ENCODE measurements at places on chromosomes 11 and 22. TPM values are rescaled to one million over a fixed set of nuclear protein-coding genes. Genes with fewer than 3 reads are reported as not detected.
A peak's percentile ranks its signal among the peaks of the same experiment; 100 is the strongest.

GRCh38 chr11:9717719-9718118 lies 53.8 kb downstream of the SWAP70 start:
- no peaks in the 10 kb centered on the region for H3K27me3 ChIP-seq
- DNase-seq, result no peak
- H3K4me3 ChIP-seq, result no peak overlapping the region
- H3K36me3 ChIP-seq, result peaks cover 7% of the 10 kb centered on the region
- H3K4me1 ChIP-seq, result peaks cover 3% of the 10 kb centered on the region
- no peak overlapping the region for H3K27ac ChIP-seq

GRCh38 chr11:16987205-16987568 lies 27.0 kb downstream of the PLEKHA7 start:
- no peaks in the 10 kb centered on the region for H3K36me3 ChIP-seq
- no peaks in the 10 kb centered on the region for H3K27me3 ChIP-seq
- no peak overlapping the region for H3K4me3 ChIP-seq
- no peak for DNase-seq
- H3K27ac ChIP-seq, result no peak overlapping the region
- H3K4me1 ChIP-seq, result no peaks in the 10 kb centered on the region

DNA sequence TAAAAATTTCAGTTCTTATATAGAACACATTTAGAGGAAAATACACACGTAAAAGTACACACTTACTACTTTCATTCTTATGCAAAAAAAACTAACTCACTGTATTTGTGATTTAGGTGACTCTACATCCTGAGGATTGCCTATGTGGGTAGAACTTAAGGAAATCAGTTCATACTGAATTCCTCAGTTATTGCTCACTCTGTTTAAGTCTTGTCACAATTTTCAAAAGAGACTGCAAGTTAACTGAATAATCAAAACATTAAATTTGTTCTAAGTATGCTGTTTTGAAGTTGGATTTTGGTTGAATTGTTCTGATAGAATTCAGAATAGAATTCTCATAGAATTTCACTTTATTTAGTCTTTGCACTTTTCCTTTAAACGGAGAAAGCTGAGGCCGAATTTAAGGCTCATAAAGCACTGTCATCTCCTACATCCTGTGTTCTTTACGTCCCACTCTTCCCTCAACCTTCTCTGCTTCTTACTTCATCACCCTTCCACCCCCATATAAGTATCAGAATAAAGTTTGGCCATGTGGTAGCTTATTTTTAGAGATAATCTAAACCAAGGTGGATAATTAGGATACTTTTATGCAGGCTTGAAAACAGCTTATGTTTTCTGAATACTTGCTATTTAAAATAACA lies 59.8 kb downstream of the APOL5 start:
- peaks cover 7% of the 10 kb centered on the region for H3K4me1 ChIP-seq
- H3K4me3 ChIP-seq, result no peak overlapping the region
- peaks cover 5% of the 10 kb centered on the region for H3K36me3 ChIP-seq
- no peaks in the 10 kb centered on the region for H3K27me3 ChIP-seq

MMP12 gene
- total RNA-seq, result not detected

DNA sequence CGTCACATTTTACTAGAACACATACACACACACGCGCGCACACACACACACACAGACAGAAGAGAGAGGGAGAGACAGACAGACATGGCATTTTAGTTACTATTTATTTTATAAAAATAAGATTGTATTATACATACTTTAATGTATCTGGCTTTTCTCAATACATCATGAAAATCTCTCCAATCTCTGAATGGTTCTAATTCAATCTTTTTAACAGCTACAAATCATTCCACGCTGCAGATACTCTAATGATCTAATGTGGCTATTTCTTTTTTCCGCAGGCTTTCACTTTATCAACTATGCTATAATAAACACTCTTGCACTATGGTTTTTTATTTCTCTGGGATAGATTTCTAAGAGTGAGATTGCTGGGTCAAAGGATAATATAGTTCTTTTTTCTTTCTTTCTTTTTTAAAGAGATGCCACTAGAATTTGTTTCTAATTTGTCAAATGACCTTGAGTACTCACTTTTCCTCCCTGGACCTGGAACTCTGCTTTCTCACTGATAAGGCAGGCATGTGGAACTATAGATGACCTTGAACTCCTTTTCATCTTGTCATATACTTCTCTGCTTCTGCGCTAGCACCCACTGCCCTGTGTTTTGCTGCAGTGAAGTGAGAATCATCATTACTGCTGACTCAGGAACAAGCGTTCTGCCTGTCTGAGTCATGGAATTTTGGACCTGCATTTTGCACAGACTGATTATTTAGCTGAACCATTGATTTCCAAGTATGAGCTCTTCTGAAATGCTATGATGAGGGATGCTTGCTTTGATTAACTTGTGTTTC lies 4.9 kb upstream of the SLC6A5 start:
- peaks cover 36% of the 10 kb centered on the region for H3K27me3 ChIP-seq
- no peak for DNase-seq
- no peaks in the 10 kb centered on the region for H3K4me1 ChIP-seq
- no peaks in the 10 kb centered on the region for H3K36me3 ChIP-seq

DNA sequence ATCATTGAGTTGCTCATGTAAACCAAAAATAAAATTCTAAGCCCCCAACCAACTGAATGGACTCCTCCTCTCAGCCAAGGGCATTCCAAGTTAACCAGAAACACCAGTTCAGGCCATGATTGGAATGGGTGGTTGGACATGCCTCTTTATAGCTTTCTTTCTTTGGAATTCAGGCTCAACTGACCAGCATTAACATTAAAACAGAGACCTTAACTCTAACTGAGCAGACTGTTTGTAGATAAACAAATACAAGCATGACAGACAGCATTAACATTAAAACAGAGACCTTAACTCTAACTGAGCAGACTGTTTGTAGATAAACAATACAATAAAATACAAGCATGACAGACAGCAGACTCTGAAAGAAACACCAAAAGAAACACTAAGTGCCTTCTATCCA lies 278.2 kb downstream of the DLG2 start:
- H3K4me3 ChIP-seq, result no peak overlapping the region
- no peak for DNase-seq
- no peak overlapping the region for H3K27ac ChIP-seq
- no peaks in the 10 kb centered on the region for H3K4me1 ChIP-seq
- no peaks in the 10 kb centered on the region for H3K27me3 ChIP-seq

DNA sequence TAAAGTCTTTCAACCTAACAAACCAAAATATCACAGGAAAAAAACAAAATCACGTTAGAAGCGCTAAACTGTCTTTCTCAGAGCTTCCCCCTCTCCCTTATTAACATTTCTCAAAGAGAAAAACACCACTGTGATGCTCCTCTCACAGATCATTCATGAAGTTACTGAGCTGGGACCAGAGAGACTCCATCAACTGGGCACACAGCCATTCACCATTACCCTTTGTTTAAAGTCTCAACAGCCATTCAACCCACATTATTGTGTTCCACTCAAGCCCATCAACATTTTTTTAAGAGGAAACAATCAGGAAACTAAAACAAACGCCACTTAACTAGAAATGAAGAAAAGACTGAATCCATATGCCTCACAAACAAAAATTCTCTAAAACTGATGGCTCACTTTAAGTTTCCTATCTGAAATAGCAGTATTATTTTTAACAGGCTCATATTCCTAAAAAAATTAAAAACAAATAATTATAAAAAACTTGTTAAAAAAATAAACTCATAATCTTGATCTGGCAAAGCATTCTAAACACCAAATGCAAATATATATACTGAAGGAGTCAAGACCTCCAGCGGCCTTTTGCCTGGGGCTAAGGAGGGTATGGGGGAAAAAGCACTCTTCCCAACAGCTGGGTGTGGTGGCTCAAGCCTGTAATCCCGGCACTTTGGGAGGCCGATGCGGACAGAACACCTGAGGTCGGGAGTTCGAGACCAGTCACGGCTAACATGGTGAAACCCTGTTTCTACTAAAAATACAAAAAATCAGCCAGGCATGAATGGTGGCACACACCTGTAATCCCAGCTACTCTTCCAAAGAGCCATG lies 14.0 kb downstream of the CELF1 start:
- no peaks in the 10 kb centered on the region for H3K27me3 ChIP-seq
- H3K4me3 ChIP-seq, result no peak overlapping the region
- no peak overlapping the region for H3K27ac ChIP-seq
- no peak for DNase-seq
- no peaks in the 10 kb centered on the region for H3K36me3 ChIP-seq

TRIM22 gene
- total RNA-seq, result 46.8 TPM

- no peaks in the 10 kb centered on the region for H3K27me3 ChIP-seq
- H3K4me3 ChIP-seq, result no peak overlapping the region
- H3K27ac ChIP-seq, result 0 out of 2 replicates have a peak overlapping the region, but pooled peaks have one; percentile 11
- no peaks in the 10 kb centered on the region for H3K36me3 ChIP-seq
- DNase-seq, result peak; percentile 88
Observed at GRCh38 chr11:112255067-112255720, 5.5 kb downstream of the PLET1 start.

- H3K4me1 ChIP-seq, result no peaks in the 10 kb centered on the region
- no peaks in the 10 kb centered on the region for H3K36me3 ChIP-seq
- H3K4me3 ChIP-seq, result no peak overlapping the region
- H3K27me3 ChIP-seq, result peaks cover 37% of the 10 kb centered on the region
- DNase-seq, result no peak
Observed at GRCh38 chr22:43302531-43303041, 40.6 kb downstream of the SCUBE1 start.

DNA sequence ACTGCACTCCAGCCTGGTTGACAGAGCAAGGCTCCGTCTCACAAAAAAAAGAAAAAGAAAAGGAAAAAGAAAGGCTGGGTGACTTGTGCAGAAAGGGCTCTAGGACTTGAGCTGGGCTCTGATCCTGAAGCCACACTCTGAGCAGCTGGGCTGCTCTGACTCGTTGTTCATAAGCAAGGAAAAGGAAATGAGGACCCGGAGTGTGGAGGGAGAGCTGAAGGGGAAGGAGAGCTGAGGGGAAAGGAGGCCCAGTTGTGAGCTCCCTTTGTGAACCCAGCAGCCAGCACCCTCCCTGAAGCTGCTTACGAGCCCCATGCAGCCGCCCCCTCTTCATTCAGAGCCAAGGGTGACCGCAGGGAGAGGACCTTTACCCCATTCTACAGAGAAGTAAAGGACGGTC lies 12.3 kb upstream of the SH3BP1 start:
- H3K27me3 ChIP-seq, result no peaks in the 10 kb centered on the region

GRCh38 chr22:44623771-44624510 lies 78.1 kb upstream of the PRR5 start:
- H3K4me3 ChIP-seq, result no peak overlapping the region
- no peak overlapping the region for H3K27ac ChIP-seq
- no peaks in the 10 kb centered on the region for H3K36me3 ChIP-seq
- peak; percentile 22 for DNase-seq

- H3K4me1 ChIP-seq, result no peaks in the 10 kb centered on the region
- H3K27me3 ChIP-seq, result peaks cover 39% of the 10 kb centered on the region
- H3K4me3 ChIP-seq, result no peak overlapping the region
- H3K36me3 ChIP-seq, result no peaks in the 10 kb centered on the region
- H3K27ac ChIP-seq, result no peak overlapping the region
- DNase-seq, result no peak
Observed at GRCh38 chr11:120281143-120281795, 41.3 kb downstream of the POU2F3 start.

TRPM5 gene
- not detected for total RNA-seq

- DNase-seq, result peak; percentile 57
- no peaks in the 10 kb centered on the region for H3K36me3 ChIP-seq
- H3K27me3 ChIP-seq, result no peaks in the 10 kb centered on the region
- no peaks in the 10 kb centered on the region for H3K4me1 ChIP-seq
- H3K4me3 ChIP-seq, result no peak overlapping the region
Observed at GRCh38 chr11:72924568-72925190, 110.5 kb downstream of the ATG16L2 start.

DNA sequence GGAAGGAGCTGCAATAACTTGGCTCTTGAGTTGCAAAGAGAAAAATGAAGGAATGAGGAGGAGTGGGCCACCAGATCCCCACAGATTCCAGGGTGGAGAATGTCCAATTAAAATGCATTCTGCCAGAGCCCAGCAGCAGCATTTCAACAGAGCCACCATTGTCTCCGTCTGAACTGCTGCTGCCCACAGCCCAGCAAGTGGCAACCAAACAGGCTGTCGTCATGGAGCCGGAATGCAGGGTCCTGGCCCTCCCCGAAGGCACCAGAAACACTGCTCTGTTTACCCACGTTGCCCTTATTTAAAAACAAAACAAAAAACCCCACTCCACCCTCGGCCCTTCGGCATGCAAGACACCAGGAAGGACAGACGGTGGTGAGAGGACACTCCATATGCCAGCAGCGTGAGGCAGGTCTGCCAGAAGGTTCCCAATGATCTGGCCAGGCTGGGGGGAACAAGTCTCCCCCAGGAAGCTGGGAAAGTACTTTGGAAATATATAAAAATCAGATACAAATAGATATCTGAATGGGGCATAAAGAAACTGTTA lies 32.5 kb downstream of the PLEKHA7 start:
- H3K4me3 ChIP-seq, result no peak overlapping the region
- peaks cover 2% of the 10 kb centered on the region for H3K27me3 ChIP-seq
- no peak overlapping the region for H3K27ac ChIP-seq
- peak; percentile 14 for DNase-seq
- no peaks in the 10 kb centered on the region for H3K36me3 ChIP-seq

- H3K4me1 ChIP-seq, result peaks cover 8% of the 10 kb centered on the region
- H3K27me3 ChIP-seq, result peaks cover 39% of the 10 kb centered on the region
- H3K36me3 ChIP-seq, result no peaks in the 10 kb centered on the region
- no peak overlapping the region for H3K4me3 ChIP-seq
Observed at GRCh38 chr11:130379276-130379675, 49.1 kb downstream of the ADAMTS8 start.

CARD18 gene
- total RNA-seq, result not detected

- H3K4me1 ChIP-seq, result no peaks in the 10 kb centered on the region
- no peaks in the 10 kb centered on the region for H3K27me3 ChIP-seq
Observed at GRCh38 chr11:17229481-17230152, 21.8 kb upstream of the PIK3C2A start.

DNA sequence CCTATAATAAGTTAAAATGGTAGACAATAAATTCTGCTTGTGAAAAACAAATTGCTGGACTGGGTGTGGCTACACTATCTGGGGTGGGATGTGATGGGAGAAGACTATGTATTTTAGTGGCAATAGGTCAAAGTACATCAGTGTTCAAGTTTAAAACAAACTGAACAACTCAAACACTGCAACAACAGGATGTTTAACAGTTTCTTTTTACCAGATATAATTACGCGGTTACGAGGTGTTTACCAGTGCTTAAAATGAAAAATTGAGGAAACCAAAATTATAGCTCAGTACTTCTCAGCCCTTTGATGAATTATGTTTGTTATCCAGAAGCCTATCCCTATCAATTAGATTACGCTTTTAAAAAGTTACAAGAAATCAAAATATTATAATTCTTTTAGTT lies 3.2 kb downstream of the PRDM10 start:
- DNase-seq, result no peak
- 0 out of 2 replicates have a peak, but pooled peaks cover 1% of the 10 kb centered on the region for H3K4me1 ChIP-seq
- H3K27ac ChIP-seq, result no peak overlapping the region

- DNase-seq, result no peak
- H3K27ac ChIP-seq, result no peak overlapping the region
- no peaks in the 10 kb centered on the region for H3K4me1 ChIP-seq
- peaks cover 23% of the 10 kb centered on the region for H3K27me3 ChIP-seq
Observed at GRCh38 chr11:113684496-113684895, 21.6 kb downstream of the TMPRSS5 start.

SLC22A6 gene
- total RNA-seq, result not detected

GRCh38 chr22:37387793-37388192 lies 39.5 kb downstream of the ELFN2 start:
- no peak overlapping the region for H3K27ac ChIP-seq
- H3K27me3 ChIP-seq, result no peaks in the 10 kb centered on the region
- DNase-seq, result no peak
- H3K4me1 ChIP-seq, result no peaks in the 10 kb centered on the region
- no peak overlapping the region for H3K4me3 ChIP-seq
- H3K36me3 ChIP-seq, result no peaks in the 10 kb centered on the region

EPS8L2 gene
- total RNA-seq, result 12.2 TPM

- H3K36me3 ChIP-seq, result no peaks in the 10 kb centered on the region
- no peak overlapping the region for H3K27ac ChIP-seq
- H3K4me3 ChIP-seq, result no peak overlapping the region
- DNase-seq, result peak; percentile 55
Observed at GRCh38 chr11:120601536-120601935, 90.0 kb downstream of the GRIK4 start.

Measured in IMR-90 (cell line).